ENCODE measurements at places on chromosomes 12 and 14.

GRCh38 chr12:44294649-44295048 lies 458.8 kb downstream of the TMEM117 start:
- no peaks in the 10 kb centered on the region for H3K27me3 ChIP-seq
- no peak for DNase-seq
- no peak overlapping the region for H3K27ac ChIP-seq
- peaks cover 2% of the 10 kb centered on the region for H3K4me1 ChIP-seq

GRCh38 chr12:30450872-30451271 lies 244.8 kb downstream of the IPO8 start:
- H3K4me3 ChIP-seq: no peak overlapping the region
- no peaks in the 10 kb centered on the region for H3K4me1 ChIP-seq
- no peak for DNase-seq
- no peak overlapping the region for H3K27ac ChIP-seq

DNA sequence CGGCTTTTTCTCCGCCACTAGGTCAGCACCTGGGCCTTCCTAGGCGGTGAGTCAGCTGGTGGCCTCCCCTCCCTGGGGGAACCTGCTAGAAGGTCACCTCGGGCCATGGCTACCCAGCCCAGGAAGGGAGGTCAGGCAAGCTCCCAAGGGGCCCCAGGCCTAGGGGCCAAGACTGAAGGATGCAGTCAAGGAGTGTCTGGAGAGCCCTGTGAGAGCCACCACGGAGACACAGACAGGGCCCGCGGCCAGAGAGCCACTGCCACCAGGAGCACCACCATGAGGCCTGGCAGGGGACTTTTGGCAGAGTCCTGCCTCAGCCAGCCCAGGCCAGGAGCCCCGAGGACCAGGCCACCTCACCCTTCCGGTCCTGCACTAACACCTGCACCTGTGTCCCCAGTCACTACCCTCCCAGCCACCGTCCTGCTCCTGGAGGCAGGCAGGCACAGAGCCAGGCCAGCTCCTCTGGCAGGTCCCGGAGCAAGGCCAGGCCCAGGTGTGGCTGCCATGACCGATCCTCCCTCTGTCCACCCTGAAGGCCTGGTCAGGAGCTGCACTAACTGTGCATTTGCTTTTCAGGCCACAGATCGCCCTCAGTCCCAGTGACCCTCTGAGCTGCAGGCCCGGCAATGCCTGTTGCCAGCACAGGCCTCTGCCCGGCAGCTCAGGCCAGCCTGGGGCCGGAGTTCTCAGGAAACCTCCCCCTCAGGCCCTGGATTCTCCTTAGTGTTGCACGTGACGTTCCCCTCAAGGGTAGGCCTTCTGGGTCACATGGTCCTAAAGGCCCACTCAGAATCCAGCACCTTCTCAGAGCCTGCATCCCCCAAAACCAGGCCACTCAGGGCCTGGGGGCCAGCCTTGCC lies 6.9 kb downstream of the PHETA1 start:
- no peak for DNase-seq
- no peak overlapping the region for H3K4me3 ChIP-seq
- H3K27ac ChIP-seq: no peak overlapping the region
- H3K27me3 ChIP-seq: peaks cover 24% of the 10 kb centered on the region
- H3K4me1 ChIP-seq: peaks cover 28% of the 10 kb centered on the region

DNA sequence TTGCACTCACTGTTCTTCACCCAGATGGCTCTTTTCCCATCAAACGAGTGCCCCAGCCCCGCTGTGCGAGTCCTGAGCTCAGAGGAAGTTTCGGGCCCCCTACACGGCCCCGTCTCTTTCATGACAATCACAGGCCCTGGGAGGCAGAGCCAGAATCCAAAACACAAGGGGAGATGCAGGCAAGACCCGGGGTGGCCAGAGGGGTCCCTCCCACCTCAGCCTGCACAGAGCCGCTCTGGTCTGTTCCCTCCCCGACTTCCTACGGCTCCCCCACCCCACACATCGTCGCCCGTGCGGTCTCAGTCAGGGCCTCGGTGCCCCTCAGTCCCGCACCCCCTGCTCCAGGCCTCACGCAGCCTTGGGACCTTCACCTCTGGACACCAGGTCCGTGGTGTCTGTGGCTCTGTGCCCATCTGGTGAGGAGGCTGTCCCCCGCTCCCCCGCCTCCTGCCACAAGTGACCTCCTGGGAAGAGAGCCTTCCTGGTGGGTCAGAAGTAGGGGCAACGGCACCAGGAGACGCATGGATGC lies 8.9 kb downstream of the GPR132 start:
- DNase-seq: no peak
- H3K4me1 ChIP-seq: peaks cover 37% of the 10 kb centered on the region
- H3K4me3 ChIP-seq: no peak overlapping the region
- H3K27me3 ChIP-seq: no peaks in the 10 kb centered on the region
- peaks cover 40% of the 10 kb centered on the region for H3K36me3 ChIP-seq

GRCh38 chr14:35121026-35121886 lies 534 bp downstream of the PPP2R3C start:
- peak; percentile 10 for DNase-seq
- H3K36me3 ChIP-seq: peaks cover 17% of the 10 kb centered on the region
- peak overlapping the region; percentile 100 for H3K27ac ChIP-seq

DNA sequence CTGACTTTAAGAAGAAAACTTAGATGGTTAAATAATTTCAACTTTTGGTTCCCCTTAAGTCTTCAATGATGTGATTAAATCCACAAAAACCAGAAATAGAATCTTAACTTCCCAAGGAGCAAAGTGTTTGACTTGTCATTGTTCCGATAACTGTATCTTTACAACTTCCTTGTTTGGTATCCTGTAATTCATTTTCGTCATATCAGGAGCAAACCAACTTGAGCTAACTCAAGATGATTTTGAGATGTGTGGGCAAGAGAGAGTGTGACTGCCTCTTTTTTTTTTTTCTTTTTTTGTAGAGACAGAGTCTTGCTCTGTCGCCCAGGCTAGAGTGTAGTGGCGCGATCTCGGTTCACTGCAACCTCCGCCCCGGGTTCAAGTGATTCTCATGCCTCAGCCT lies 25.3 kb downstream of the DRAM1 start:
- no peak for DNase-seq
- H3K36me3 ChIP-seq: peaks cover 3% of the 10 kb centered on the region
- no peaks in the 10 kb centered on the region for H3K27me3 ChIP-seq
- H3K4me3 ChIP-seq: no peak overlapping the region
- H3K27ac ChIP-seq: no peak overlapping the region
- peaks cover 3% of the 10 kb centered on the region for H3K4me1 ChIP-seq
